ENCODE measurements at places on chromosomes 6 and 20.

- peak; percentile 73 for DNase-seq
Observed at GRCh38 chr20:62952373-62952967, at the start of gene SLC17A9. SLC17A9 (plus strand) TSS chr20:62952709; CDS start chr20:62952831, 122 bp downstream.

DNA sequence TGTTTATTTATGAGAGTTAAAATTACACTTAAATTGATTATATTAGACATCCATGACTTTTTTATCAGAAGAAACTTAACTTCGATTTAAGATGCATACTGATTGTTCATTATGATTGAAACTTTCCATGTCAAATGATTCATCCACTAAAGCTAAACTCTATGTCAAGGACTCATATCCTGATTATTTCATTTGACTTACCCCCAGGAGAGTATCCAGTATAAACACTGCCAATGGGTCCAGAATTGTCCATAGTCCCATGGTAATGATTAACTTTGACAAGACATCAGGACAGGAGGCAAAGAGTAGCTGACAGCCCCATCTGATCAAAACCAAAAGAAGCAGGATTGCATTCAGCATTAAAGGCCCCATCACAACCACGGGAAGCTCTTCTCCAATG, 709.9 kb downstream of the TFAP2A start:
- no peak for DNase-seq

- DNase-seq, result no peak
Observed at GRCh38 chr6:8829796-8830195, 394.5 kb upstream of the SLC35B3 start.

DNA sequence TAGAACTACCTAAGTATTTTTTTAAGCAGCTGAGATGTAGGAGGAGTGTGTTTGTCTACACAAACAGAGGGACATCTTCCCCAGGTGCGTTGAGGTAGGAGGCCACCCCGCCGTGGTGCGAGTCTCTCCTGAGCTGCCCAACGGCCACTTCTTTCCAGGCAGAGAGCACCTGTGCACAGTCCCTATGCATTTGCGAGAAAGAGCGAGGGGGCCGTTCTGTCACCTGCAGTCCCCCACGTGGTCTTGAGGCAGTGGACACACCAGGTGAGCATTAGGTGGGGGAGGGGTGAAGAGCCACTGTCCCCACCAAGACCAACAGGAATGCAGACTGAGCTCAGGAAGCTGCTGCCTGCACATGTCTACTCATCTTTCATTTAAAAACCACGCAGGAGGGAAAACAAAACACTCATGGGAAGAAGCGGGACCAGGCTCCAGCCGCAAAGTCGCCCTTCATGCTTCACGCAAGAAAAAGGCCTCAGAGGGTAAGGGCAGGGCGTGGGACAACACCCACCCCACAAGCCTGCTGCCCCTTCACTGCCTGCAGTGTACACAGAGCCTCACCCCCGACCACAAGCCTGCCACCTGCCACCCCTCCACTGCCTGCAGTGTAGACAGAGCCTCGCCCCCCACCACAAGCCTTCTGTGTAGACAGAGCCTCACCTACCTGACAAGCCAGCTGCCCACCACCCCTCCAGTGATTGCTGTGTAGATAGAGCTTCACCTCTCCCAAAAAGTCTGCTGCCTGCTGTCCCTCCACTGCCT, 142.0 kb downstream of the DLL1 start:
- DNase-seq, result no peak

DNA sequence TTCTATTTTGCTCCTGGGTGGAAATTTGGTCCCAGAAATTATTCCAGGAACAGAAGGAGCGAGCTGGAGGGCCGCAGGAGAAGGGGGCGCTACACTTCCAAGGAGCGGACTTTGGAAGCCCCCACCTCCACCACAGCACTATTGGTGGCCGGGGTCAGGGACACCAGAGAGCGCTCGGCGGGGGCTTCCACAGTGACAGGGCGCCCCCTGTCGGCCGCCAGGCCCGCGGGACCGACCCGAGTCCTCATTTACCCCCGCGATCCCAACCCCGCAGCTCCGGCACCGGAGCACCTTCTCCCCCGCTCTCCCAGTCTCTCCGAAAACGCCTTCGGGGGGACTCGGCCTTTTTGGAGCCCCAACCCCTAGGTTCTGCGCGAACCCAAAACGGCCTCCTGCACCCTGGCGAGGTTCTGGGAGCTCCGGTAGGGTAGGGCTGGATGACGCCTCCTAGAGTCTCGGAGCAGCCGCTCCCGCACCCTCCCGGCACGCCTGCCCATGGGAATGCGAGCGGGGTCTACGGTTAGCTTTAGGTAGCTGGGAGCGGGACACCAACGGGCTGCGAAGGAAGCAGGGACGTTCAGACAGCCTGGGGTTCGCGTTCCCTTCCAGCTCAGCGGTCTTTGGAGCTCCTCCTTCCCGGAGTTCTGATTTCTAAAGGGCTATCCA, 2.4 kb upstream of the FOXA2 start:
- no peak for DNase-seq

DNA sequence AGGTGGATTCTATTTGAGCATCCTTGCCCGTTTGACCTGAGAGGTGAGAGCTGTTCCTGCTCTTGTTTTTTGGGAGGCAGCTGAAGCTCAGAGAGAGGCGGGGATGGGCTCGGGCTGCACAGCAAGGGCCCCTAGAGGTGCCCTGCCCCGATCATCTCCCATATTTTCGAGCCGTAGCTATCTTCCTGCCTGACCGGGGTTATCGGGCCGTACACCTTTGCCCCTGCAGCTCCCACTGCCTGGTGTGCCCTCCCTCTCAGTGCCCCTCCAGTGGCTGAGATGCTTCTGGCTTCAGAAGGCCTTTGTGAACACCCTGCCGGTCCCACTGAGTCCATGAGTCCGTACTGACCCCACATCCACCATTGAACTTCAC, 6.7 kb downstream of the SRC start:
- no peak for DNase-seq

- no peak for DNase-seq
Observed at GRCh38 chr6:133396233-133396983, 155.3 kb downstream of the EYA4 start.

GRCh38 chr6:146642921-146643320, 44.1 kb downstream of the ADGB start:
- DNase-seq, result no peak

DNA sequence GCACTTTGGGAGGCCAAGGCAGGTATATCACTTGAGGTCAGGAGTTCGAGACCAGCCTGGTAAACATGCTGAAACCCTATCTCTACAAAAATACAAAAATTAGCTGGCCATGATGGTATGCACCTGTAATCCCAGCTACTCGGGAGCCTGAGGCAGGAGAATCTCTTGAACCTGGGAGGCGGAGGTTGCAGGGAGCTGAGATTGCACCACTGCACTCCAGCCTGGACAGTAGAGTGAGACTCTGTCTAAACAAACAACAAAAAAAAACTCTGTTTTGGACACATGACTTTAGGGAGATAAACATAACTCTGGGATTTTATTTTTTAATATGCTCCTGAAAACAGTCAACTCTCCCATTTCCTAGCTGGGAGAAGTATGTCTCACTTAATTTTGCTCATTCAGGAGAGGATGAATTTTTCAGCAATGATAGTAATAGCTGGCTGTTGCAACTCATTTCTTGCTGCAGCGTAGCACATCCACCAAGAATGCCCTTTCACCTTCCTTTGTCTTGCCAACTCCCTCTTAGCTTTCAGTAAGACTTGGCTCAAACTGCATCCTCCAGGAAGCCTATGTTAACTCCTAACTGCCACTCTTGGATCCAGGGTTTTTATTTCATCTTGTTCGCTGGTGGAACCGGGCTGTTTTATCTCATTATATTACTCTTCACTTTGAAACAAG, 24.3 kb downstream of the TOP1 start:
- no peak for DNase-seq

DNA sequence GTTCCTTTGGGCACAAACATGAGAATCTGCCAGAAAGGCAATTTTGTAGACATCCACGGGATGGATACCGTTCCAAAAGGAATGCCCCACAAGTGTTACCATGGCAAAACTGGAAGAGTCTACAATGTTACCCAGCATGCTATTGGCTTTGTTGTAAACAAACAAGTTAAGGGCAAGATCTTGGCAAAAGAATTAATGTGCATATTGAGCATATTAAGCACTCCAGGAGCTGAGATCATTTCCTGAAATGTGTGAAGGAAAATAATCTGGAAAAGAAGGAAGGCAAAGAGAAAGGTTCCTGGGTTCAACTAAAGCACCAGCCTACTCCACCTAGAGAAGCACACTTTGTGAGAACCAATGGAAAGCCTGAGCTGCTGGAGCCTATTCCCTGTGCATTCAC, 103.9 kb upstream of the ARG1 start:
- DNase-seq, result no peak

DNA sequence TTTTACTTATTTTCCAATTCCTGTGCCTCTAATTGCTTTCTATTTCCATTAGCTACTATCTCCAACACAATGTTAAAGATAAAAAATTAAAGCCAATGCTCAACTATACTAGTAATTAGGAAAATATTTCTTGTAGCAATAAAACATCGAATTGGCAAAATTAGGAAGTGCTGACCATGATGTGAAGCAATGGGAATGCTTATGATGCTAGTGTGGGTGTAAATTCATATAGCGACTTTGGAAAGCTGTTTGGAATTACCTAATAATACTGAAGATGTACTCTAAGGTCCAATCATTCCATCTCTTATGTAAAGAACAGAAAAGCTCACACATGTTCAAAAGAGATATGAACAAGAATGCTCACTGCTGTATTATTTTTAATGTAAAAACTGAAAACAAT, 78.2 kb downstream of the UBE3D start:
- no peak for DNase-seq

GRCh38 chr6:64589961-64590360, 954.4 kb downstream of the PHF3 start:
- no peak for DNase-seq

- DNase-seq, result no peak
Observed at GRCh38 chr6:163701762-163702161, 287.2 kb downstream of the QKI start.

GRCh38 chr20:43560974-43561373, 2.1 kb downstream of the SGK2 start:
- DNase-seq, result no peak

DNA sequence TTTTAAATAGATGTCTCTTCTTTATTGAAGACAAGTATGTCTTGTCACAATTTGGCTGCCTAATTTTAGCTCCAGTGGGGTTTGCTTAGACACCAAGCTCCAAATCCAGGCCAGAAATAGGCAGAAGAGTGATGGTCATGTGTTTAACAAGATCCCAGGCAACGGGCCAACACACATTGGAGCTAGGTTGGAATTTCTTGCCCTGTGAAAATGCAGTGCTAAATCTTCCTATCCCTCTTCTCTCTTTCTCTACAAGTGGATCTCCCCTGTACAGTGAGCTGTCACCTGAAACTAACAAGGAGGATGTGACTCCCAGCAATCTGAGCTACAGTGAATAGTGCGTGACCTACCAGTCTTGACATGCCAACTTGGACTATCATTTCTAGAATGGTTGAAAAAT, 65.3 kb upstream of the VGLL2 start:
- no peak for DNase-seq

DNA sequence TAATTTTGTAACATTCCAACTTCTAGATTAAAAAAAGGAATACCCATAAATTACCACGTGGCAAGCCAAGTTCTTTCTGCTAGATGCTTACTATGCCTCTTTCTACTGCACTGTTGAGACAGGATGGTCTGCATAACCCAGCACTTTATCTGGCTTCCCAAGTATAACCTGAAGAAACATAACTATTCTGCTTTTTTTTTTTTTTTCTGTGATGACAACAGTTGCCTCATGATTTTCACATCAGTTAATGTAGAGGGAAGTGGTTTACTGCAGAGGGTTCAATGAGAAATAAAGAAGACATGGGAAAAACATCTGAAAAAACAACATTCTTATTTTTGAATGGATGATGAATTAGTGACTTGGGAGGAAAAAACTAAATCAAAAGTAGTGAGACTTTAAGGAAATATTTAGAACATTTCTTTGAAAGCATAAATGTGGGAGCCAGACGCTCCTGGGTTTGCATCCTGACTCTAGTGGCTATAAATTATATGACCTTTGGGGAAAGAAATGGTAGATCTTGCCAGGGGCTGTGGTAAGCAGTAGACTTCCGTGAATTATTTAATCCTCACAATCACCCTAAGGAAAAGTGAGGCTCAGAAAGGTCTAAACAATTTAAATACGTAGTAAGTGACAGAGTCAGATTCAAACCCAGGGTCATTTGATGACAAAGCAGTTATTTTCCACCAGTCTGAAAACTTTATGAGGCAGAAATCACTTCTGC, 230.7 kb downstream of the PHACTR1 start:
- no peak for DNase-seq

GRCh38 chr6:16806363-16806762, 45.1 kb upstream of the ATXN1 start:
- no peak for DNase-seq

DNA sequence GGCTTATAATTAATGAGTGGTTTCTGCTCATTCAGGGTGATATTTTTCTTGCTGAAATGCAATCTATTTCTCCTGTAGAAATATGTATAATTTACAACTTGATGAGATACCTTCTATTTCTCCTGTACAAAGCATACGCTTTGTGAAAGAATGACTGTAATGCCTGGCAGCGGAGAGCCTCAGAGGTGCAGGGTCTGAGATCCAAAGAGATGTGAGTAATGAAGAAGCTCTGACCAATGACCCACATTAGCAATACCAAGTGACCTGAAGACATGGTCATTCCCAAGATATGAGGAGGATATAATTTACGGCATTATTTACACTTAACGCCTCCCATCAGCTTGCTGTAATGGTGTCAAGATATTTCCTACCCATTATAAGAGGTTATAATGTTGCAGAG, 98.4 kb upstream of the RAB32 start:
- DNase-seq, result no peak

DNA sequence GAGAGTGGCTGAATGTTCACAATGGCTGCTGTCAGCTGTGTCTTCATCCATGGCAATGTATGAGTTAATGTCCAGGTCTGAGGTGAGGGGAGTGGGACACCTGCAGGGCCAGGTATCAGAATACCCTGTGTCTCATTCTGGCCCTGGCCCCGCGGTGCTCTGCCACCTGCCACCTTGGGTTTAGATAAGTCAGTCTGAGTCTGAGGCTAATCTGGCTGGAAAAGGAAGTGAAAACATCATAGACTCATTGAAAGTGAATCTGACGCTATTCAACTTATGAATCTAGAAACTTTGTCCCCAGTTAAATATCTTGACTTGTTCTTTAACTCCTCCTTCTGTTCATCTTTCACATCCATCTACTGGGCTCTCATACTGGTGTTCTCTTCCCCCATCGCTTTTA, 267.1 kb upstream of the JAG1 start:
- DNase-seq, result no peak

DNA sequence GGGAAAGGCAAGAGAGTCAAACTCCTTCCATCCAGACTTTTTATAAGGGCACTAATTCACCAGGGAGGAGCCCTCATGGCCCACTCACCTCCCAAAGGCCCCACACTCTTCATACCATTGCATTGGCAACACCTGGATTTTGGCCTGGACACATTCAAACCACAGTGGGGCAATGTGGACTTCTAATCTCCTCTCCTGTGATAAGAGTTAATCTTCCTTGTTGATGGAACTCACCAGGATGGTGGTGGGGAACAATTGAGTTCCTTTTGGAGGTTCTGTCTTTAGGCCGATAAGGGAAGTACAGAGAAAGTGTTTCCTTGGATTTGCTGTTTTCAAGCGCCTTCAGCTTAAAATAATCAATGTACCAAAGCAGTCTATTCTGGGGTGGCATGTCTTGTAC, 268.7 kb downstream of the CD83 start:
- DNase-seq, result no peak

Data from stimulated activated CD8-positive, alpha-beta memory T cell treated with anti-CD3 and anti-CD28 coated beads, Interleukin-2, amount 100 ng/mL, for 48 hours (primary cell).